C1 segment of cervical spinal cord (tissue), 14 donors: ENCODE measurements at places on chromosomes 2 and 18.

DNA sequence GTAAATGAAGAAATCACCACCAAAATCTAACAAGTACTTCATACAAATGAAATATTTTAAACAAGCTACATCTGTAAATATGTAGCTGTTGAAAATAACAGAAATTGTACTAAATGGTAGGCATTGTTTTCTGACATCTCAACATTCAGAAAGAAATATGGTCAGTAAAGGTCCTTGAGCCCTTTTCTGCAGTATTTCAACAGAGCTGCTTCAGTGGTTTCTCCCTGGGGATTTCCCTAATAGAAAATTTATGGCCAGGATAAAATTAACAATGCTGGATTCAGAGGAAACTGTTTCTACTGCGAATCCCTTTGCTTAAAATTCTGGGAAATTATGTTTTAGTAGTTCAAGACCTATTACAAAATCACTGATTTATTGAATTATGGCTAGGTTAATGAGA lies 256.6 kb downstream of the PIEZO2 start:
- no peak for DNase-seq

- no peak for DNase-seq
These were observed 406.0 kb downstream of the TGIF1 start for GRCh38 chr18:3855966-3856365.

DNA sequence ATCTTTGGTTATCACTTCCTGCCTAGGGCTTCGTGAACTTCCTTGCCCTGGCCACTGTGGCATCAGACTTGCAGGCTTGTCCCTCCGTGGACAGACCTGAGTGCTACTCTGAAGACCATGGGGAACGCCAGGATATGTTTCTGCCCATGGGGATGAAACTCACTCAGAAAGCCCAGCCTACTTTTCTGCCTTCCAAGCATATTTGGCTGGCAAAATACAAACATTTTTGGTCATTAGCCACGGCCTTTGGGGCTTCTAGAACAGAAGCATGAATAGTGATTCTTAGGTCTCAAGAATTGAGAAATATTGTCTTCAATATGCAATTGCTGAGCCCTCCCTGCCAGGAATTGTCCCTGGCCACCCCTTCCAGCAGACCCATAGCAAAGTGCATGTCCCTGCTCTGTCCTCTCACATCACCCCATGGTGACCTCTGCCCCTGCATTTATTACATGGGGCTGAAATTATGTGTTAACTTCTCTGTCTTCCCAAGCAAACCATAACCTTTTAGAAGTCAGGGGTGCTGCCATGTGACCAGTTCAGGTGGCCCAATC lies 152.4 kb downstream of the OSR1 start:
- no peak for DNase-seq

GRCh38 chr2:149428783-149429182 lies 98.4 kb downstream of the LYPD6 start:
- no peak for DNase-seq
